ENCODE measurements at places on chromosomes 3 and 15.
A peak's percentile ranks its signal among the peaks of the same experiment; 100 is the strongest.

DNA sequence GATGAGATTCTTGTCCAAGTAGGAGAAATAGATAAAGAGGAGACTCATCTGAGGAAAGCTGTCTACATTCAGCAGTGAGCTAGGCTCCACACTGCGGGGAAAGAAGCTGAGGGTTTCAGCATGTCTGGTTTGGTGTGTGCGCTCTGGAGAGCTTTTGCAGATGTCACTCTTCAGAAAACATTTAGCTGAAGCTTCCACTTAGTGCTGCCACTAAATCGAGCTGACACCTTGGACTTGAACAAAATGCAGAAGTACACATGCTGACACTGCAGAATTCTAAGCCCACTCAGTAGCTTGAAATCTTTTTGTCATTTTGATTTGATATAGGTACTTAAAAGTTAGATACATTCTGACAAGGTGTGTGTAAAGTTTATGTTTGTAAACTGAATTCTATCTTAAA lies 32.3 kb upstream of the CRTC3 start:
- DNase-seq, result no peak
- no peak overlapping the region for H3K4me3 ChIP-seq
- peaks cover 7% of the 10 kb centered on the region for H3K36me3 ChIP-seq
- H3K27ac ChIP-seq, result no peak overlapping the region
- H3K4me1 ChIP-seq, result peaks cover 6% of the 10 kb centered on the region

- no peaks in the 10 kb centered on the region for H3K27me3 ChIP-seq
- H3K4me1 ChIP-seq, result no peaks in the 10 kb centered on the region
- no peak overlapping the region for H3K27ac ChIP-seq
- DNase-seq, result no peak
- H3K36me3 ChIP-seq, result no peaks in the 10 kb centered on the region
- H3K4me3 ChIP-seq, result no peak overlapping the region
These were observed 271.8 kb downstream of the ZIC1 start for GRCh38 chr3:147680837-147681483.

DNA sequence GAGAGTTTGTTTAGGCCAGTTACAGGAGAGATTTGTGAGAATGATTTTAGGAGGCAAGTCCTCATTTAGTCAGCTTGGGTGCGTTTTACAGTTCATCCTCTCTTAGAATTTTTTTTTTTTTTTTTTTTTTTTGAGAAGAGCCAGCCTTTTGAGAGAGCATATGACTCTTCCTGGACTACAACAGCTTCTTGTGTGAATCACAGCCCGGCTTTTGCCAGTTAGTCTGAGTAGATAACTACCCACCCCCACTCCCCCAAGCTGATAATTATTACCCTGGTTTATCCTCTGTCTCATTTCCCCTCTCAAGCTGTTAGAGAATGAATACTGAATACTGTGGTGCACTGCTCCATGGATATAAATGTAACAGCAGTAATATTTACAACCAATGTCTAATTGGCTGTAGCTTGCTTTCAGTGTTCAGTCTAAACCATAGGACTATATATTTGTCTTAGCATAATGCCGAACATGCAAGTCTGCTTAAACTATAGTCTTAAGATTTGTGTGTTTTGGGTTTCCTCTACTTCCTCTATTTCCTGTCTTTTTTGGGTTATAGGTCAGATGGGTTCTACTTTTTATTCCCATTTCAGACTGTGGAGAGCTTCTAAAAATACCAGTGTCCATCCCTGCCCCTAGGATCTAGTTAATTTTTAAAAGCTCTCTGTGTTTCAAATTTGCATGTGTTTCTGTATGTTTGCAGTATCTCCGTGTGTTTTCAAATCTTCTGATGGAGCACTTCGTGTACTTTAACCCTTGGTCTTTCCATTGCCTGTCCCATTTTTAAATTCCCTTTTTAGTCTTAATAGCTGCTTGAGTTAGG lies 8.0 kb downstream of the CHD2 start:
- H3K4me3 ChIP-seq, result peak overlapping the region; percentile 97
- H3K36me3 ChIP-seq, result peaks cover 17% of the 10 kb centered on the region
- H3K4me1 ChIP-seq, result peaks cover 80% of the 10 kb centered on the region

DNA sequence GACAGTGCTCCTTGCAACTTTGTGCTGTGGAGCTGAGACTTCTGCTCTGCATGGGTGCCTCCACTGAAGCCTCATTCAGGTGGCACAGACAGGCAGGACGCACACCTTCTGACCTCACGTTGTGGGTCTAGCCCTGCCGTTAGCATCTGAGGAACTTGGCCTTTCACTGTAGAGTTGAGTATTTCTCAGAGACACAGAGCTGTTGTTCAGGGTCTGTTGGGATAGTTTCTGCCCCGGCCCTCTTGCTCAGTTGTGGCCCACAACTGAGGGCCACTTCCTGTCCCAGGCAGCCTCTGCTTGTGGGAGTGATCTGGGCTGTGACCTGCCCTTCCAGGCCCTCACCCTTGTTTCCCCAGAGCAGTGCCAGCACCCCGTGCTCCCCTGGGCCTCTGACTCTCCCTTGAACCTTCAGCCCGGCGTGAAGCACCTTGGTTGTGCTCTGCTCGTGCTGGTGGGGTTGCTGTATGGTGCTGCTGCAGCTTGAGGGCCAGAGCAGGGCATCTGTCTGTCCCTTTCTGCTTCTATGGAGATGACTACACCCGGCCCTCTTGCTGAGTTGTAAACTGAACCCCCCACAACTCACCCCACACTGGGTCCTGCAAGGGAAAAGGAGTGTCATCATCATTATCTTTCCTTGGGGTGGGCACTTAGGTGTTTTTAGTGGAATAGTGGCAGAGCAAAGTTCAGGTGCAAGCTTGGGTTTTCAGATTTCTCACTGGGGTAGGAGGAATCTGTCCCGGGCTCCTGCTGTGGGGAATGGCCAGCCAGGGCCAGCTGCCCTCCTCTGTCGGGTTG lies 11.7 kb downstream of the BAHD1 start:
- H3K27me3 ChIP-seq, result no peaks in the 10 kb centered on the region
- H3K36me3 ChIP-seq, result no peaks in the 10 kb centered on the region
- DNase-seq, result no peak
- H3K4me1 ChIP-seq, result peaks cover 69% of the 10 kb centered on the region

GRCh38 chr3:157542711-157543500 lies 39.7 kb upstream of the VEPH1 start:
- no peak overlapping the region for H3K4me3 ChIP-seq
- DNase-seq, result no peak
- H3K27ac ChIP-seq, result no peak overlapping the region
- H3K27me3 ChIP-seq, result peaks cover 51% of the 10 kb centered on the region
- no peaks in the 10 kb centered on the region for H3K36me3 ChIP-seq
- no peaks in the 10 kb centered on the region for H3K4me1 ChIP-seq

DNA sequence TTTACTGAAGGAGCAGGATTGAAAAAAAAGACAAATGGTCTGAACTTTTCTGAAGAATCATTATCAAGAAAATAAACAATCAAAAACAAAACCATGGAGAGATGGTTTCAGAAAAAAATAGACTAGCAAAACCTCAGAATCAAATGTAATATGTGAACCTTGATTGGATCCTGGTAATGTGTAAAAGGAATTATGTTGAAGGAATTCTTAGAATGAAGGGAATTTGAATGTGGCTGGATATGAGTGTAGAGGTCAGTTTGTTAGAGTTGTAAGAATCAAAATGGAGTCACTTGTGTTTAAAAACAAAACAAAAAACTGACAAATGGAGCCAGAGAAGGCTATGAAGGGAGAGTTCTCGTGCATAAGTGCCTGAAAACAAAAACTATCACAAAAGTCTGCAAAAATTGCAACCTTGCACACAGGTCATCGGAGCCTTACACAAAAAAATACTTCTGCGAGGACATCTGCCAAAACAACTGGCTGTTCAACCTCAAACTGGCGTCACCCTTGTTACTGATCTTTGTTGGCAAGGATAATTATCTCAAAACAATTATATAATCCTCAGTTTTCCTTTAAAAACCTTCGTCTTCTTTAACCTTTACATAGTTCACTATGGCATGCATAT lies 19.1 kb upstream of the ATP13A3 start:
- no peak for DNase-seq
- peaks cover 3% of the 10 kb centered on the region for H3K36me3 ChIP-seq
- no peak overlapping the region for H3K4me3 ChIP-seq

DNA sequence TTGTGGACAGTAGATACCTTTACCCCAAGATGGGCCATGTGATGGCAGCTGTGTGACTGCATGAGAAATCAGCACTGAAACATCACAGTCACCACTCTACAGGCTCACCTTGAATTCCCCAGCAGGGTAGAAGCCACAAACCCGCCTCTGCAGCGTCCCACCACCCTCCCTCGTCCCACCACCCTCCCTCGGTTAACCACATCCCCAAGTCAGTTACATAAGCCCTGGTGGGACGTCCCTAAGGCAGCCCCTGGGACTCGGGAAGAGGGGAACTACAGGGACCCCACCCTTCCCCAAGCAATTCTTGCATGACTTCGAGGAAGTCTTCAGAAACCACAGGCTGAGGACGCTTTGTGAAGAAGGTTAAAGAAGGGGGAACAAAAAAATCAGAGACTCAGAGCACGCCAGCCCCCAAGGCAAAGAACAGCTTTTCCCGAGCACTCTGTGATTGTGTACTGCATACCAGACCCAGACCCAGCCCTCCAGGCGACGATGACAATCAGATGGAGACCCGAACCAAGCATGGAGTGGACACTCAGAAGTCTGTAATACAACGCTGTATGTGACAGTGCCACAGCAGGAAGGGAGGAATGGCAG lies 60.5 kb downstream of the SH3BP5 start:
- H3K4me1 ChIP-seq, result peaks cover 72% of the 10 kb centered on the region
- peak overlapping the region; percentile 84 for H3K4me3 ChIP-seq
- H3K27me3 ChIP-seq, result no peaks in the 10 kb centered on the region
- DNase-seq, result peak; percentile 86
- H3K36me3 ChIP-seq, result peaks cover 3% of the 10 kb centered on the region
- peak overlapping the region; percentile 99 for H3K27ac ChIP-seq

- no peak for DNase-seq
- H3K4me1 ChIP-seq, result peaks cover 2% of the 10 kb centered on the region
- H3K36me3 ChIP-seq, result no peaks in the 10 kb centered on the region
These were observed 11.6 kb downstream of the IGF2BP2 start for GRCh38 chr3:185813205-185813604.

- H3K36me3 ChIP-seq, result peaks cover 2% of the 10 kb centered on the region
- H3K27ac ChIP-seq, result no peak overlapping the region
- H3K27me3 ChIP-seq, result no peaks in the 10 kb centered on the region
- H3K4me1 ChIP-seq, result peaks cover 11% of the 10 kb centered on the region
- DNase-seq, result no peak
These were observed 33.1 kb downstream of the RAB11A start for GRCh38 chr15:65902373-65902772.

- H3K36me3 ChIP-seq, result peaks cover 12% of the 10 kb centered on the region
- H3K27ac ChIP-seq, result peak overlapping the region; percentile 34
- no peaks in the 10 kb centered on the region for H3K27me3 ChIP-seq
- DNase-seq, result no peak
These were observed 47.7 kb downstream of the PXYLP1 start for GRCh38 chr3:141279077-141279967.

- H3K36me3 ChIP-seq, result peaks cover 3% of the 10 kb centered on the region
- H3K4me3 ChIP-seq, result no peak overlapping the region
- H3K27ac ChIP-seq, result no peak overlapping the region
- no peaks in the 10 kb centered on the region for H3K27me3 ChIP-seq
- H3K4me1 ChIP-seq, result peaks cover 20% of the 10 kb centered on the region
- DNase-seq, result no peak
These were observed 143.2 kb downstream of the DNAJB8 start for GRCh38 chr3:128323206-128324081.

DNA sequence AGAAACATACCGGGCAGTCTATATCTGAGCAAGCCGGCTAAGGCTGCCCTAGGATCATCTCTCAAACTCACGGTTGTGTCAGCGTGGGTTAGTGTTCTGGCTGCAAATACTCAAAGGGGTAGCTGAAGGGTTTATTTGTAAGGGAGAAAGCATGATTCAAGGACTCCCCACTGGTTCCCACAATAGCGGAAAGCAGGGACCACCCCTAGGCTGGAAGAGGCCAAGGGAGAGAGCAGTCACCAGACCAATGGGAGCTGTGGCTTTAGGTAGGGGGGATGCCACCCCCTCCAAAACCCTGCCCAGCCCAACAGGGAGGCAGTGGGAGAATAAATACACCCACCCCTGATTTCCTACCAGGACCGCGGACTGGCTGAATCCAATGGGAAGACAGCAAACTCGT lies 7.3 kb upstream of the LMCD1 start:
- H3K4me1 ChIP-seq, result no peaks in the 10 kb centered on the region
- H3K4me3 ChIP-seq, result no peak overlapping the region
- peaks cover 29% of the 10 kb centered on the region for H3K27me3 ChIP-seq
- no peaks in the 10 kb centered on the region for H3K36me3 ChIP-seq
- no peak overlapping the region for H3K27ac ChIP-seq
- DNase-seq, result no peak

DNA sequence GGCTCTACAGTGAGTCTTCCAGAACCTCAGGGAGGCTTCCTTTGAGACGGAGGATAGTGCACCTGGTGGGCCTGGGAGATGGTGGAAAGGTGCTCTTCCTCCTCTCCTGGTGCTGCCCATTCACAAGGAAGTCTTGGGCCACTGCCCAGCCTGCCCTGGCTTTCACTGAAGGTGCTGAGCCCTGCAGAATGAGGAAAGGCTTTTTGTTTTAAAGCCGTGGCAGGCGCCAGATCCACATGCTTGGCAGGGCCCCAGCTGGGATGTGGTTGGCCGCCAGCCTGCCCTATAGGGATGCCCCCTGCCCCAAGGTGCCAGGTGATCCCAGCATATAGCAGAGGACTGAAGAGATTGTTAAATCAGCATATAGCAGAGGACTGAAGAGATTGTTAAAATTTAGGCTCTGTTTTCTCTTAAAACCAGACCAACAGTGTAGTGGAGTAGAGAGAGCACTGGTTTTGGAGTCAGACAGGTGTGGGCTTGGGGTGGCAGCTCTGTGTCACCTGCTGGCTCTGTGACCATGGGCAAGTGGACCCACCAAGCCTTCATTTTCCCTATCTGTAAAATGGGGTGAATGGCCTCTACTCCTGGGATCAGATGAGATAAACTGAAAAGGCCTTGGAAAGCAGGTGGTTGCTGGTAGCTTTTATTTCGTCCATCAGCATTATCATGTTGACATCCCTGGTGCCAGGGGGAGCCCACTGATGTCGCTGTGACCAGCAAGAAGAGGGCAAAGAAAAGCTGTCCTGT lies 53.3 kb downstream of the SLC6A6 start:
- no peak for DNase-seq
- no peaks in the 10 kb centered on the region for H3K27me3 ChIP-seq
- H3K4me1 ChIP-seq, result peaks cover 16% of the 10 kb centered on the region
- H3K27ac ChIP-seq, result peak overlapping the region; percentile 24

GRCh38 chr3:16886303-16886683 lies 1.5 kb downstream of the PLCL2 start:
- H3K4me1 ChIP-seq, result peaks cover 48% of the 10 kb centered on the region
- peak overlapping the region; percentile 97 for H3K27ac ChIP-seq
- H3K27me3 ChIP-seq, result no peaks in the 10 kb centered on the region

DNA sequence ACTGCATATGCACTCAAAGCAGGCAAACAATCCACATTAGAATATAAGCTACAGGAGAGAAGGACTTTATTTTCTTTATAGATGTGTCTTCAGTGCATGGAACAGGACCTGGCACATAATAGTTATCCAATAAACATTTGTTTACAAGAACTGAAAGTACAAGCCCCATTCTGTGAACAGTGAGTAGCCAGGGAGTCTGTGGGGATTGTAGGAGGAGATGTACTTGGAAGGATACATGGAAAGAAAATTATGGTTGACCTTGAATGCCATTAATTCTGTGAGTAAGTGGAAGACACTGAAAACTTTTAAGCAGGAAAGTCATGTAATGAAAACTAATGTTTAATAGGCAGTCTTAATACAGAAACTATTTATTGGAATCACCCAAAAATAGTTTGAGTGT lies 28.3 kb downstream of the MASP1 start:
- DNase-seq, result no peak
- no peaks in the 10 kb centered on the region for H3K36me3 ChIP-seq
- no peak overlapping the region for H3K4me3 ChIP-seq
- peaks cover 73% of the 10 kb centered on the region for H3K27me3 ChIP-seq

- no peak overlapping the region for H3K27ac ChIP-seq
- H3K4me3 ChIP-seq, result no peak overlapping the region
- H3K36me3 ChIP-seq, result peaks cover 3% of the 10 kb centered on the region
These were observed 15.0 kb downstream of the STIMATE start for GRCh38 chr3:52882377-52882776.
